ENCODE measurements at places on chromosomes 3 and 15. TPM values are rescaled to one million over a fixed set of nuclear protein-coding genes. Genes with fewer than 3 reads are reported as not detected.

DNA sequence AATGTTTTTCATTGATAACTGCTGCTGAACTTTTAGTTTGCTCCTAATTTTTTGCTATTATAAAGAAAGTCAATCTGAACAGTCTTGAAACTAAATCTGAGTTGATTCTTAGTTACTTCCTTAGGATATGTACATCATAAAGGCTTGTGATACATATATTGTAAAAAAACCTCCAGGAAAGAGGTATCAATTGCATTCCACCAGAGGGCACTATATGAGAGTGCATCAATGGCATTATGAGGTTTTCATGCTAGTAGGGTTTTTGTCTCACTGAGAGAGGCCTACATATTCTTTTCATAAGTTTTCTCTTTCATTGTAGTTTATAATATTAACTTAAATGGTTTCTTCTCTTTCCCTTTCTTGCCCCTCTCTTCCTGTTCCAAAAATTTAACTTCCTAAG, 46.9 kb downstream of the PIK3R4 start:
- no peak overlapping the region for H3K4me3 ChIP-seq
- H3K27me3 ChIP-seq = no peaks in the 10 kb centered on the region
- H3K4me1 ChIP-seq = no peaks in the 10 kb centered on the region

DNA sequence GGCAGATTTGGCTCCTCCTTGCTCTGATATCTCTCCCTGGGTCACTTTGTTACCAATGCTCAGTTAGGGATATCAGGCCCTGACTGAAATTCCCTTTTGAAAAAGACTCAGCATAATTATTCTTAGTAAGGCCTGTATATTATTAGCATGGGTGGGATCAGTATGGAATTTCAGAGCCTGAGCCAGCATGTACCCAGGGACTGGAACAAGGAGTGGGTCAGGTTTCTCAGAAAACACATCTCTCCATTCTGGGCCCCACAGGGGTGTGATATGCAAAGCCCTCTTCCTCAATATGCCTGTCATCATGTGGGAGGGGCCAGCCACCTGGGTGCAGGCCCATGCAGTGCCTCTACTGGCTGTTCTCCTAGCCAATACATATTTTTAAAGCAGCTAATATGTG, 423.2 kb downstream of the EPHB1 start:
- no peak overlapping the region for H3K27ac ChIP-seq
- H3K4me1 ChIP-seq = no peaks in the 10 kb centered on the region
- no peak for DNase-seq
- no peaks in the 10 kb centered on the region for H3K27me3 ChIP-seq
- H3K36me3 ChIP-seq = no peaks in the 10 kb centered on the region

DNA sequence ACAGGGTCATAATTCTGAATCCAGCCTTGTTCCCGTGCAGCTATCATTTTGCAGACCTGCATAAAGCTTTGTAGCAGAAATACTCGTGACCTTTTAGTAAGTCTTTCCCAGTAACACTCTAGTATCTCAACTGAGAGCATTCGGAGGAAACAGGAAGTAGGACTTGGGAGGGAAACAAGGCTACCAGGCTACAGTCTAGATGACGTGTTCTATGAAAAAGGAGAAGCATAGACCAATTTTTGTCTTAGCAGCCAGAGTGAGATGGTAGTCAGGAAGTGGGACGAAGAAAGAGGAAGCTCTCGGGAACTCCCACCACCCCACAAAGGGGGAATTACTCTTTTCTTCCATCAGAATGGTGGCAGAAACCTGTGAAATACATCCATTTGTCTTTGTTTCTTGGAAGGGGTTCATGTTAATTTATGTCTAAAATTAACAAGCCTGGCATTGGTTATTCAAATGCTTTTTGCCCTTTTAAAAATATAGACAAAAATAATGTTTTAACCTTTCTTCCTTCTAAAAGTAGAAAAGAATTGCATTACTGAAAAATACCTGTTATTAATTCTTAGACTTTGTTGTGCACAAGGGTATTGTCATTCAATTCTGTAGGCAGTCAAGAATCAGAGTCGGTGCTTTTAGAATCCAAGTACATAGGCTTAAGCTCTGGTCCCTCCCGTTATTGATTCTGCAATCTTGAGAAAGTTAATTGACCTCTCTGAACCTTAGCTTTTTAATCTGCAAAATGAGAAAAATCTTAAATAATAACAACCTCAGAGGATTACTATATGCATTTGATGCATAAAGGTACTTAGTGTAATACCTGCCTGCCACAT, 1.6 kb upstream of the SUCNR1 start:
- H3K27ac ChIP-seq = no peak overlapping the region
- H3K27me3 ChIP-seq = no peaks in the 10 kb centered on the region
- H3K4me1 ChIP-seq = no peaks in the 10 kb centered on the region
- no peak for DNase-seq
- H3K4me3 ChIP-seq = no peak overlapping the region

DNA sequence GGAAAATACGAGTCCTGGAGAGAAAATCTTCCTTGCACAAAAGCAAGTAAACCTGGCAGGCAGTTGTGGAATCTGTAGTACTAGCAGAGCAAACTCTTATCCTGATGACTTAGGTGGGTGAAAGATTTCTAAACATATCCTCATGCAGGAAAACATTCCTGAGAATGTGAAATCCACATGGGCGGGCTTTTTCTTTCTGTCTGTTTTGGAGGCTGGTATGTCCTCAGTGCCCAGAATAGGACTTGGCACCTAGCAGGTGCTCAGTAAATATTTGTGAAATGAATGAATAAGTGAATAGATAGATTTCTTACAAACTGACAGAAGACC, 53.3 kb downstream of the FAM174B start:
- H3K4me3 ChIP-seq = no peak overlapping the region
- no peak for DNase-seq
- no peaks in the 10 kb centered on the region for H3K4me1 ChIP-seq
- peaks cover 19% of the 10 kb centered on the region for H3K27me3 ChIP-seq

DNA sequence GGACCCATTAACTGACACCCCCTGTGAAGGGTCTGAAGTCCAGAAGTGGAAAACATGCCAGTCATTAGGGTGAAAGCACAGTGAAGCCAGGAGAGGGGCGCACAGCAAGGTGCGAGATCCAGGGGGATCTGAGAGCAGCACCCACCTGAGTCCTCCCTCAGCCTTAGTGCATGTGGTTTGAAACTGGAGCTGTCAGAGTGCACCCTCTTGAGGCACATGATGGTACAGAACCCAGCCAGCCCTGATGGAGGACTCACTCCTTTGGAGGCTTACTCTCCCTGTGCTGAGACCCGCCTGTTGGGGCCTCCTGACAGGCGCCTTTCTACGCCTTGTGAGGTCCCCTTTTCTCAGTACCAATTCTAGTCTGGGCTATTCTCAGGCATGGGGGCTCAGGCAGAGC, 77.8 kb downstream of the IL20RB start:
- no peak for DNase-seq
- peaks cover 2% of the 10 kb centered on the region for H3K27me3 ChIP-seq
- H3K4me1 ChIP-seq = no peaks in the 10 kb centered on the region
- H3K36me3 ChIP-seq = no peaks in the 10 kb centered on the region
- H3K27ac ChIP-seq = no peak overlapping the region

The CLPX gene
- total RNA-seq = 51.1 TPM

The PRR23A gene
- total RNA-seq = not detected

All from T-cell (primary cell).